Central memory CD4-positive, alpha-beta T cell (primary cell): ENCODE measurements at places on chromosomes 5 and 9.

DNA sequence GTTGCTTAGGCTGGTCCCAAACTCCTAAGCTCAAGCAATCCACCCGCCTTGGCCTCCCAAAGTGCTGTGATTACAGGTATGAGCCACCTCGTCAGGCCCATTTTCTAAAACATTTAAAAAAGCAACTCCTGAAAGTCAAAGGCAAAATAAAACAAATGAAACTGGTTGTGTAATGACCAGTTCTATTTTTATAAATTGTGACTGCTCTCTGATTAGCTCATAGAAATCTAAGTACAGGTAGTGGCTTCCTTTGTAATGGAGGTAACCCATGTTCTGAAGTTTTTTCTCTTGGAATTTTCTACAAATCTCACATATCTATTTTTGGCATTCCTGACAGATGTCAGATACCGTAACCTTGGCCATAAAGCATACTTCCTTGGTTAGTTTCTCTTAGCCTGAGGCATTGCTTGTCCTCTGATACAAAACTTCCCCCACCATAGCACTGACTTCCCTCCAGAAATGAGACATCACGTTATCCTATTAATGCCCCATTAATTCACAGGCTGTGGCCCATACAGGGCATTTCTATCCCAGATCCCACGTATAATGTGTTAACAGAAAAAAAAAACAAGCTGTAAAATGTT lies 14.1 kb upstream of the AK3 start:
- DNase-seq = no peak

GRCh38 chr5:65981969-65982619 lies 55.7 kb downstream of the ERBIN start:
- DNase-seq = no peak

- DNase-seq = no peak
These were observed 37.8 kb upstream of the SPDL1 start for GRCh38 chr5:169545762-169546161.

DNA sequence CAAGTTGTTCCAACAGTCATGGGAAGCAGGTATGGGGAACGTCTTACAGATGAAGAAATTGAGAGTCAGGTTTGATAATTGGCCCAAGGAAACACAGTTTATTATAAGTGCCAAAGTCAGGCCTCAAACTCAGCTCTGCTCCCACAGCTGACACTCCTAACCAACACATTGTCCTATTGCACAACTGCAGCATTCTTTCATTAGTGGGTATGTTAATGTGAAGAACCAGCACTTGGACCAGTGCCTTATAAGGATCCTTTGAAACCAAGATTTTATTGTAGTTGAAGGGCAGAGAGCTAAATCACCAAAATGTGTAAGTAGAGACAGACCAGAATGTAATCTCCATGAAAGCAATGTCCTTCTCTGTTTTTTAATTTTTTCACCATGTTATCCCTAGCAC lies 56.1 kb downstream of the GRIA1 start:
- DNase-seq = no peak

DNA sequence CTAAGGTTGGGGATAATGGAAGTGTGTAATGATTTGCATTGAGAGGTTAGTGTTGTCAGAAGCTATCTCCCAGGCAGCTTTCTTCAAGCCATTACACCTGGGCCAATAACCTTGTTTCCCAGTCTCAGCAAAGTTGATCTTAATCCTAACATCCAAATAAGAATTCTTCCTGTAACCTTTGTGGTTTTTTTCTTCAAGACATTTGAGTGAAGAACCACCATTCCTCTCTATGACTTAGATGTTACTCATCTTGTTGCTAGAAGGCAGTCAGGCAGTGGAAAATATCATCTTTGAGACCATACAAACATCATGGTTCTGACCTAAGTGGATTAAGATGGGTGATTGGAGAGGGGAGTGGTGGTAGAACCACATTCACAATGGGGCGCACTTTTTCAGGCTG lies 103.5 kb downstream of the NDUFAF2 start:
- DNase-seq = no peak

DNA sequence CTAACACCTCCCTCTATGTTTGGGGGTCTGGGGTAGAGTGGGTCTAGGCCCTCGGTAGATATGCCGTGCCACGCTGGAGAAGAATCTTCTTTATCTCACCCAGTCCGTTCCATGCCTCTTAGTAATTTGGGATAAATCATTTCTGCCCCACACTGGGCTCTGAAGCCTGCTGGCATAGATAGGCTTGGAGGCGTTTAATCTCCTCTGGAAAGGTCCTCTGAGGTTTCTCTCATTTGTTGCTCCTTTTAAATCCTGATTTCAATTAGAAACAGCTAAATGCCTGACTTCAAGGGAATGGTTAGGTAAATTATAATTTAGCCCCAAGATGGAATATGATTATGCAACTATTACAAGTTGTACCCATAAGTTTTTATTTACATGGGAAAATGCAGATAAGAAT lies 57.8 kb upstream of the AKNA start:
- no peak for DNase-seq

DNA sequence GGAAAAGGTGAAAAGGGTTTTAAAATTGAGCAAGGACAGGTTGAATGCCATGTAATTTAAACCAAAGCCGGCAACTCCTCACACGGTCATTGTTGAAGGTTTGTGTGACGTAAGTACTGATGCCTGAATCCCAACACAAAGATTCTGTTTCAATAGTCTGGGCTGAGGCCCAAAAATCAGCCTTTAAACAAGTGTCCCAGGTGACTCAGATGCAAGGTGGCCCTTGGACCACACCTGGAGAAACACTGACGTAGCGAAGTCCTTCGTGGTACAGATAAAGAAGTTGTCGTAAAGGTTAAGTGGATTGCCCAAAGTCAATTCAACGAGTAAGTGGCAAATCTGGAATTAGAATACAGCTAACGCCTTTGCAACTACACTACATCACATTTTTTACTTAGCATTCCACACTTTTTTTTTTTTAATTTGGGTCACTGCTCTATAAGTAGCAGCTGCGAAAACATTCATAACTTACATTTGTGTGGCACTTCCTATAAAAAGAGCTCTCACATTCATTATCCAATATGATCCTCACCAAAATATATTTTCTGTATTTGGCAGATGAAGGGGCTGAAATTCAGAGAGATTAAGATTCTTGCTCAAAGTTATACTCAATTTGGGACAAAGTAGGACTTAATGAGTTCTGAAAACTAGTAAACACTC lies 111.3 kb downstream of the LPAR1 start:
- no peak for DNase-seq

DNA sequence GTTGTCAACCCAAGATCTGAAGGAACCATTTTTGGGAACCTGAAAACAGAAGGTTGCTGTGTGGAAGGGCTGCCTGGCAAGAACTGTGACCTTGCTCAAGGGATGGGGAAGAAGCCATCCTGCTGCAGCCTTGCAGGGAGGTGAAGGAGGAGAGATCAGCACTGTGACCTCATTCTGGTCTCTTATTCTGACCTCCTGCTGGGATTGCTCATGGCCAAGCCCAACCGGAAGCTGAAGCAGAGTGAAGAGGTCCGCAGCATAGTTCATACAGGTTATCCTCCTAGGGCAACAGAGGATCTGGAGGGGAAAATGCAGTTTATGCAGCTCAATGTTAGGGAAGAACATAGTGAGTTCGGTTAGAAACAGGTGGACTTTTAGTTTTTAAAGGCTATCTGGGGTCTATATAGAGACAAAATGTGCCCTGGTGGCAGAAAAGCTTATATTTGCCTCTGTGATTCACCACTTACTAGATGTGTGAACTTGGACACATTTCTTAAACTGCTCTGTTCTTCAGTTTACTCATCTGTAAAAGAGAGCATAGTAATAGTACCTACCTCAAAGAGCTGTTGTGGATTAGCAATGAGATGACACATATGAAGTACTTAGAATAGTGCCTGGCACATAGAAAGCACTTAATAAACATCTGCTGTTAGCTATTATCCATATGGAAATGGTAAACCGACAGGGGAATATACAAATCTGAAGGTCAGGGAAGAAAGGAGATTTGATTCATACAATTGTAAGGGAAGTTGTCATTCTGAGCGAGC lies 57.9 kb upstream of the BNC2 start:
- DNase-seq = no peak

- no peak for DNase-seq
These were observed 36.4 kb upstream of the GAS1 start for GRCh38 chr9:86983620-86984259.

DNA sequence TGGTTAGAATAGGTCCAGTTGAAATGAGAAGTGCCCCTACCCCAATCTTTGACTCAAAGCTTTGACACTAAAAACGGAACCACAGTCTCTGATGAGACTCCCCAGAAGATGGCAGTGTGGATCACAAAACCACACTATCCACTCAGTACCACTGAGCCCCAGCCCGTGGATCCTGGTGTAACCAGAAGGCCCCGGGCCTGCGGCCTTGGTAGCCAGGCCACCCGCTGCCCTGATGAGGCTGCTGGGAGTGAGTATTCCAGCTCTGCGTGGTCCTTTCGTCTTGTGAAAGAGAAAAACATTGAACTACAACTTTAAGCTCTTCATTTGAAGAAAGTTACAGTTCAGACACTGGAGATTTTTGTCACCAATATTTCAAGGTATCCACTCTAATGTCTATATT lies 42.2 kb upstream of the FBP1 start:
- peak; percentile 53 for DNase-seq

DNA sequence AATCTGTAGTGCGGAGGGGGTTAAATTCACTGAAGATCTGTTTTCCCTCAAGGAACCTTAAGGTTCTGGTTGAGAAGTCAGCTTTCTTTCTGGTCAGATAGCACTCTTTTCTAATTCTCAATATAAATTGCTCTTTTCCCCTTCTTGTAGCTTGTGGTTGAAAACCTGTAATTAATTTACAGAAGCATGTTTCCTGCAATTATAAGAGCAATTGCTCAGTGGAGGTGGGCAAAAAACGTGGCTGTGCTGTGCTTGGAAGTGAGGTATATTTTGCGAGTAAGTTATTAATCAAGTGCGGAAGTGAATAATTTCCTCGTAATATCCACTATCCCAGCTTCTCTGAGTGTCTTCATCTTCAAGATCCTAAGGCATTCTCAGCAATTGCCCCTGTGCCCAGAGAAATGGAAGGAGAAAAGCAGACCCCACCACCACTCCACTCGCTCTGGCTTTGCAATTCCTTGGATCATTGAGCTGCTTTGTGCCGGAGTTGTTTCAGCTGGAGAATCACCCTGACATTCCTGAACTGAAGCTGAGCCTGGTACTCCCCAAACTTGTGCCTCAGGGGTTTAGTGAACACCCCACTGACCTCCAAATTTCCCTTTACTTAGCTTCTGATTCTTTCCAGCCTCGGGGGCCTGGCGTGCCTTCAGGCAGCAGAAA lies 140.6 kb downstream of the LRRC70 start:
- no peak for DNase-seq

DNA sequence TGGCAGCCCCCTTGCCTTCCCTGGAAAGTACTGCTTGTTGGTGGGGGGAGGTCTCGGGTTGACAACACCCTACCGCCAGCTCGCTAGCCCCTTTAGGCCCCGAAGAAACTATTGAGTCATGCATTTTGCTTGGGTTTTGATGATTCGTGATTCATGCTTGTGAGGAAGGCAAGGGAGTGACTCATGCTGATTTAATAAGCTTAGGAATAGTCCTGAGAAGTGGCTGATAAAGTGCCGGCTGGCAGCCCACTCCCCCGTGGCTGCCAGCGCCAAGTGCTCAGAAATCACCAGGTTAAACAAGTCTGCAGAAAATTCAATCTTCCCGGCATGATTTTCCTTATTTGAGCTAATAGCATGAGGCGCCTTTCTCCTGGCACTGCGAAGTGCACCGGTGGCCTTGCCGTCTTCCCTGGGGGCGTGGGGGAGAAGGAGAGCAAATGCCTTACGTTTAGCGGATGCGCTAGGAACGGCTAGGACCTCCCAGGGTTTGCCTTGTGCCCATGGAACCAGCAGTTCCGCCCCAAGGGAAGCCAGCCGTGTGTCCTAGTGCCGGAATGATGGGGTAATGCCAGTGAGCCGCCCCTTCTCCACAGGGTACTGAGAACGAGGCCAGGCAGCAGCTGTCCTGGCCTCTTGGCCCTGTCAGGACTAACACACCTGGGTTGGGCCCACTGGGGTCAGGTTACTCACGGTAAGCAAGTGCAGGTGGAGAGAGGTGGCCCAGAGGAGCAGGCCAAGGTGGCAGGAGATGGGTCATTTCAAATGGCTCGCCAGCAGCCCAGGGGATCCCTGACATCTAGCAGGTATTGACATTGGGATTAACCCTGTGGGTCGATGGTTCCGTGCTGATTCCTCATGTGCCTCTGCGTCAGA lies 151.9 kb downstream of the MACROH2A1 start:
- no peak for DNase-seq

- DNase-seq = no peak
These were observed 202.7 kb downstream of the SPATA31D1 start for GRCh38 chr9:82191082-82191770.

DNA sequence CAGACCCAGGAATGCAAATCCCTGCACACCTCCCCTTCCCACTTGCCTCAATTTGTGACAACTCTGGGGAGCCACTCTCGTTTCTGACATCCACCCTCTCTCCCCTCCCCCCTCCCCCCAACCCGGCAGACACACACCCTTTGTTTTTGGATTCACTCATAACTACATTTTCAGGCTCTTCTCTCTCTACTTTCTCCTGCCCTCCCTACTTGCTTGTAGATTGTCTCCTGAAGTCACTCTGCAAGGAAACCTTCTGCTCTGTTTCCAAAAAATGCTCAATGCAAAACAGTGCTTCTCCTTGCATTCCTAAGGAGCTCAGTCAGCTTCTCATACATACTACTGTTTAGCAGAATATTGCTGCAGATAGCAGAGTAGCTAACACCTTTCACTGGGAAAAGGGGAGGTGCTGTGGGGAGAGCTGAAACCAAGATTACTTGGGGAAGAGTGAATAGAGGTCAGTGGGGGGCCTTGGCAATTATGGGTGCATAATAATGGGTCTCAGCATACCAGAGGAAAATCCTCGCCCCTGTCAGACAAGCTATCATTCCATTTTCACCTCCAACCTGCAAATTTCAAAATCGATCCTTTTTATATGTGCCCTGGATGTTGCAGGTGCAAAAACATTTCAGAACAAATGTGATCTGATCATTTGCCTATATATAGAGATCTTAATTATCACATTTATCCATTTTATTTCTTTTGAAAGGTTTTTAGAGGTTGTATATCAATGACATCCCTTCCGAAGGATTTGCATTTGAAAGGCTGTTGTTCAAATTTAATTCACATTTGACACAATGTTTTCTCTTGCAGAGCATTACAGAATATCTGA lies 1860.7 kb upstream of the WWC1 start:
- no peak for DNase-seq

- DNase-seq = no peak
These were observed 525.0 kb downstream of the NR2F1-AS1 start for GRCh38 chr5:93055971-93056370.

GRCh38 chr5:97666783-97667182 lies 483.7 kb upstream of the RIOK2 start:
- no peak for DNase-seq

DNA sequence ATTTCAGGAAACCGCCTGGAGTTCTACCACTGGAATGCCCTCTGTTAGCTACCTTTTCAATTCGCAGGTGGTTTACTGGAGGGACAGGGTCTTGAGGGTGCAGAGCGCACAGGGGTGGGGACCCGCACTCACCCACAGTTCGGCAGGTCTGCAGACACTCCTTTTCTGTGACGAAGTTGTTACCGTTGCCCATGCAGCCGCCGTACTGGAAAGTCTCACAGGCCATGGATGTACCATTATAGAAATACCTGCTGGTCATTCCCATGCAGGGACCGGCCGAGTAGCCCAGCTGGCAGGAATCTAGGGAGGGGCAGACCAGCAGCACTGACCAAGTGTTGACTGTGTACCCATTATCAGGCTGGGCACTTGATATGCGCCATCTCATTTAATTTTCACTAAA lies 16.8 kb downstream of the AMBP start:
- DNase-seq = no peak

GRCh38 chr5:132238169-132238744 lies 10.6 kb upstream of the P4HA2 start:
- DNase-seq = peak; percentile 31

- no peak for DNase-seq
These were observed 670 bp upstream of the FBP1 start for GRCh38 chr9:94639999-94640376.
